Stimulated activated CD8-positive, alpha-beta memory T cell treated with anti-CD3 and anti-CD28 coated beads, Interleukin-4, amount 100 ng/mL, for 1 hour (primary cell): ENCODE measurements at places on chromosomes 11 and 22.

DNA sequence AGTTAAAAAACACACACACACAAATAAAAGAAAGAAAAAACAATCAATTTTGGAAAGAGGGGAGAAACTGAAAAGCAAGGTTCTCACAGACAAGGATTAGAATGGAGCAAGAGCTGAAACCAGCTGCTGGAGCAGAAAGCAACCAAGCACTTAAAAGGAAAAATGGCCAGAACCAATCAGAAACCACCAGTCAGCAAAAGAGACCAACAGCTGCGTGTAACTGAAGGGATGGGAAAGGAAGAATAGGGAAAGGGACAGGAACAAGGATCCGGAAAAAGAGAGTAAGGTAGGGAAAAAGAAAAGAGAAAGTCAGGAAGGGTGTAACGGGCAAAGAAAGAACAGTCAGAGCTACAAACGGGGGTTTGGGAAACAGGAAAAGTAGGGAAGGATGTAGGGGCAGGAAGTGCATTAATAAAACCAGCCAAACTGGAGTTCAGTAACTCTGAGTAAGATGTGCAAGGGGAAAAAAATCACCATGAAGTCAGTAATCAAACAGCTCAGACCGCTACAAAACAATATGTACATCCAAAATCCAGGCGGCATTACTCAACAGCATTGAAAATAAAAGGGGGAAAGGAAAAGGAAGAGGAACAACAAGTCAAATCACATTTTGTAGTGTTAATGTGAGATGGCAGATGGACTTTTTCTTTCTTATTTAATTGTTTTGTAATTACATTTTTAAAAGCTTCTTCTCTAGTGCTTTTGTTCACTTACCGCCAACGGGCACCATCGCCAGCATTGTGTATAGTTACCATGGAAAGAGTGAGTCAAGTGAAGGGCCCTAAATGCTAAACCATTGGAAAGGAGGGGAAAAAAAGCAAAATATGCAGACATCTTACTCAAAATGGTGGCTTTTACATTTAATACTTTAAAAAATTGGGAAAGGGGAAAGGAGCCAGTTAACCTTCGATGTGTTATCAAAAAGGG, 49.2 kb downstream of the APOL5 start:
- DNase-seq: no peak

GRCh38 chr11:83408946-83409345, 122.8 kb upstream of the CCDC90B start:
- DNase-seq: no peak

- no peak for DNase-seq
Observed at GRCh38 chr11:131486100-131486499, 115.7 kb downstream of the NTM start.

- DNase-seq: no peak
Observed at GRCh38 chr11:108009497-108010370, 1.0 kb downstream of the CUL5 start.

GRCh38 chr11:30595934-30596333, 9.8 kb upstream of the MPPED2 start:
- DNase-seq: no peak

GRCh38 chr11:86680716-86681482, 8.5 kb upstream of the ME3 start:
- DNase-seq: no peak

DNA sequence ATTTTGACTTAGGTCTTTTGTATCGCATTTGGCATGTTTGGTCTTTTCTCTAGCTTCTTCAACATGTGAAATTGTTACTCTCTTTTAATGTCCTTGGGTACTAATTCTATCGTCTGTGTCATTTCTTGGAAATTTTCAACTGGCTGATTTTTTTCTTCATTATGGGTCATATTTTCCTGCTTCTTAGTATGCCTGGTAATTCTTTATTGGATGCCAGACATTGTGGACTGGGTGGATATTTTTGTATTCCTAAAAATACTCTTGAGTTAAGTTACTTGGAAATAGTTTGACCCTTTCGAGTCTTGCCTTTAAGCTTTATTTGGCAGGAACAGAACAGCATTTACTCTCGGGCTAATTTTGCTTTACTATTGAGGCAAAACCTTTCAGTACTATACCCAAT, 140.1 kb downstream of the ETS1 start:
- no peak for DNase-seq

- DNase-seq: no peak
Observed at GRCh38 chr11:130710021-130710420, 206.3 kb downstream of the SNX19 start.

DNA sequence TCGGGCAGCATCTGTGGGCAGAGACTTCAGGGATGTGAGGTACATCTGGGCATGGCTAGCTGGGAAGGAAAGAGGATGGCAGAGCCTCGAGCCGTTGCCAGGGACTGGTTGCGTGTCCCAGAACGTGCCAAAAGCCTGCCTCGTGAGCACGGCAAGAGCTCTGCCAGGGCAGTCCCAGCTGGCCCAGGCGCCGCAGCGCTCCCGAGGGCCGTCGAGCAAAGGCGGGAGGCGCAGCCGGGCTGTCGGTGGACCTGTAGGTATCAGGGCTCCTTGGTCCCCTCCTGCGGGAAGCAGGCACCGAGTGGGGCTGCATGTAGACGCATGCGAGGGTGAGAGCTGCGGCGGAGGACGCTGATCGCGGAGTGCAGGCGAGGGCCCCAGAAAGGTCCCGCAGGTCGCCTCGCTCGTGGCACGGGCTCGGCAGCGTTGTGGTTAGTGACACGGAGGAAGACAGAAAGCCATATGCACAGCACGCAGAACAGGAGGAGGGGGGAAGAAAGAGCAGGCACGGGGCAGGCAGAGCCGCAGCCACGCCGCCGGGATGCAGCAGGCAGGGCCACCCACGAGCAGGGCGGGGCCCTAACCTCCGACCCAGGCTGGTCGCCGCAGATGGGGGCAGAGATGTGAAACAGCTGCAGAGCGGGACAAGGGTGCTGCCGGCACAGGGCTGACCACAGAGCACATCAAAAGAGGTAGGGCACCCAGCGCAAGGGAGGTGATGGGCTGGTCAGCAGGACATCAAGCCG, 18.0 kb downstream of the LSP1 start:
- no peak for DNase-seq

DNA sequence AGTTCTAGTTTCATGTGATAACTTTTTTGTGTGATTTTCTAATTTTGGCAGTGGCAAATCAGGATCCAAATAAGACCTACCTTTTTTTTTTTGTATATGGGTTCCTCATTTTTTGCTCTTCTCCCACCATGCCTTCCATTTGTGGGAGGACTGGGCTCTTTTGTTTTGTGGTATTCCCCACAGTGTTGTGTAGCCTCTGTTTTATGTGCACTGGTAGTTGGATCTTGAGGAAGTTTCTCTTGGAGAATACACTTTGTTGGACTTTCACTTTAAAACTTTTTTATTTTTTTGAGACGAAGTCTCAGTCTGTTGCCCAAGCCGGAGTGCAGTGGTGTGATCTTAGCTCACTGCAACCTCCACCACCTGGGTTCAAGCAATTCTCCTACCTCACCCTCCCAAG, 39.7 kb downstream of the PPP6R3 start:
- DNase-seq: no peak

DNA sequence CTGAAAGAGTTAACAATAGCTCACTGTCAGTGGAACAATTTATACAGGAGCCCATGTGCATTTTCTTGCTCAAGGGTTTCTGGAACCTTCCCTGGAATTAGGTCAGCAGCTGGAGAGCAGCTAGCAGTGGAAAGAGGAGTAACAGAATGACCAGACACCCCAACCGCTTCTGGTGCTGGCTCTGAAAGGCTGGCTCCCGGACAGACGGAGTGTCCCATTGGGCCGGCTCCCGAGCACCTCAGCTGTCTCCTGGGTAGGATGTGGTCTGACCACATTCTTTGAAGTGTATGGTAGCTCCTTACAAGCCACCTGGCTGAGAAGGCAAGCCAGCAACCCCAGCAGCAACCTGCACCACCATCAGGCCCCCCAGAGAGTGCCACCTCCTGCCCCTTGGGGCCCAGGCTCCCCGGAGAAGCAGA, 44.7 kb downstream of the ABTB2 start:
- DNase-seq: no peak

DNA sequence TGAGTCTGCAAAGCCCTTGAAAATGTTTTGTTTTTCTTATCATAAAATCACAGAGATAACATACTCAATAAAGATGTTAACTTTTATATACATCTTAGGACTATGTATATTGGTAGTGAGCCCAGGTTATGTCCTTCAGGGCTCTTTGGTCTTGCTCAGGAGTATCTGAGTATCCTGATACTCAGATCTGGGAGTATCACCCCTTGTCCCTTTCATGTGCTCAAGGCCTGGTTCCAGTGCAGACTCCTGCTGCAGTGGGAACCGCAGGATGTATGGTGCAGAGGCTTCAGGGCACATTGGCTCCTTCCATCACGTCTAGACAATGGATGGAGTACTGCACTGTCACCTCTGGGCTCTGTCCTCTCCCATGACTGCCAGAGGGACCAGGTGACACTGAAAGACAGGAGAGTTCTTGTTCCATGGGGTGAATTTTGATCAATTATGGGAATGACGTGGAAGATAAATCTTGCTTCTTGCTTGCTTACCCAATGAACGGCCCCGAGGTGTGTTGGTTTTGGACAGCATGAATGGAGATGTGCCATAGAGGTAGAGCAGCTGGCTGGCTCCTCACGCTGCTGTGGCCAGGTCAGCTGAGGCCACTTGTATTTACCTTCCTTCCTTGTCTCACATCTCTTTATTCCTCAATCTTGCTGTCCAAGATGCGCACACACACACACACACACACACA, 215.5 kb downstream of the ARHGAP42 start:
- no peak for DNase-seq

- DNase-seq: no peak
Observed at GRCh38 chr11:127644366-127644765, 643.8 kb upstream of the KIRREL3 start.

- DNase-seq: no peak
Observed at GRCh38 chr11:2752204-2752770, 52.5 kb upstream of the KCNQ1OT1 start.

DNA sequence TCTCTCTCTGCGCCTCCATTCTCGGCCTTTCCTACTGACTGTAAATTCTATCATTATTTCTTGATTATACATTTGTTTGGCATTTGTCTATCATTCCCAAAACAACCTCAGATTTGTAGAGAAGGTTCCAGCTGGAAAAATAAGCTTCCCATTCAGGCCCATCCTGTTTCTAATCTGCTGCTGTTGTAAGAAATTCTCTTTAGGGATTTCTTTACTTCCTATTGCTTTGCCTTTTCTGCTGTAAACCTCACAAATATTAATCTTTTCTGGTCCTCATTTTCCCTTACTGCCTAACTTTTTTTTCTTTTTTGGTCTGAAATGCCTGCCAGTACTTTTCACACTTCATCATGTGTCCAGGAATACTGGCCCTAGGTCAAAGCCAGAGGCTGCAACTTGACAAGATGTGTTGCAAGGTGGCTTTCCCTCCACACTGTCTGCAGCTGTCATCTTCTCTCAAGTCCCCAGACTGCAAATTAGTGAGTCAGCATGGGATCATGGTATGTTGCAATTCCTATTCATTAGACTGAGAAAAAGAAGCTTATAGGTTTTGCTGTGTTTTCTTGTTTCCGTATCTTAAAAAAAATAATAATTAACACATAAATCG, 858.7 kb upstream of the CHORDC1 start:
- DNase-seq: no peak

DNA sequence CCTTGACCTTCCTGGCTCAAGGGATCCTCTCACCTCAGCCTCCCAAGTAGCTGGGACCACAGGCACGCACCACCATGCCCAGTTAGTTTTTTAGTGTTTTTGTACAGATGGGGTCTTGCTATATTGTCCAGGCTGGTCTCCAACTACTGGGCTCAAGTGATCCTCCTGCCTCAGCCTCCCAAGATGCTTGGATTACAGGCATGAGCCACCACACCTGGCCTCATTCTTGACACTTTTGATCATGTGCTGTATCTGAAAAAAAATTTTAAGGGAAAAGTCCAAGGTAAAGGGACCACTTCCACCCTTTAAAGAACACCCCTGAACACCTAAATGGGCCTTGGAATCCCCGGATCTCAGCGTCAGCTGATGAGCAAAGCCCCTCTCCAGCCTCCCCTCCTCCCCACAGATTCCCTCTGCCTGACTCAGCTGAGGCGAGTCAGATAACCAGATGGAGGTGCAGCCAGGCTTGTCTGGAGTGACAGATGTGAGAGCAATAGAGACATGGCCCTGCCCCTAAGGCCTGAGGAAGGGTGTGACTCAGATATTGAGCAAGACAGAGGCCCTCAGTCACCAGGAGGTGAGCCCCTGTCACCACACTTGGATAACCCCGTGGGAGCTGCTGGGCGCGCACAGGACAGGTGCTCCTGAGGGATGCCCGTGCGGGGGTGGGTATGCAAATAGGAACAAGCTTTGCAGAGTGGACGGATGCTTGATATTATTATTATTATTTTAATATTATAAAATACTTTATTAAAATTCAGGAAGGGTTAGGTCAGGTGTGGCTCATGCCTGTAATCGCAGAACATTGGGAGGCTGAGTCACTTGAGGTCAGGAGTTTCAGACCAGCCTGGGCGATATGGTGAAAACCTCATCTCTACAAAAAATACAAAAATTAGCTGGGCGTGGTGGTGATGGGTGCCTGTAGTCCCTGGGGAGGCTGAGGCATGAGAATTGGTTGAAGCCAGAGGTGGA, 5.0 kb upstream of the CCDC88B start:
- DNase-seq: no peak

- no peak for DNase-seq
Observed at GRCh38 chr11:606245-606644, 9.5 kb downstream of the IRF7 start.

DNA sequence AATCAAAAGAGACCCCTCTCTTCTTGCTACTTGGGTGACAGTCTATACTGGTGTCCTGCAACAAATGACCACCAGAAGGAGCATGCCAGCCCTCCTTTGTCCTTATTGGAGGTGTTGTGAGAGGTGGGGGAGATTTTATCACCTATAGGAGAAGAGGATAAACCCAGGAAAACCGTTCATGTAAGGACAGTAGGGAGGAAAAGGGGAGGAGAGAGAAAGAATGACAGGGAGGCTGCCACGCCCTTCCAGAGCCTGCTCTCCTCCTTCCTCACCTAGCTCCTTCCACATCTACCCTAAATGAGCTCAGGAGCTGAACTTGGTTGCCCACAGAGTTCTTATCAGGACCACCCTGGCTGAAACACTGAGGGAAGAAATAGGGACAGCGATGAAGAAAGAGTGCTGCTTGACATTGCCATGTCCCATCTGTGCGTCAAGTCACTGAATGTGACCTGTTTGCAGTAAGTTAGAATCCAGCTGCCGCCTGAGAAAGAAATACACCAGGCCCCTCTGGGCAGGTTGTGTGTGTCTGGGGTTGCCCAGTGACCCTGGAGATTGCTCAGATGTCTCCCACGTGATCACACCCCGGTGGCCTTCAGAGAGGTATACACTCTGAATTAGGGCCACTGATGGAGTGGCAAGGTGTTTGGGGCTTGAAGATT, 40.4 kb upstream of the ETS1 start:
- no peak for DNase-seq

DNA sequence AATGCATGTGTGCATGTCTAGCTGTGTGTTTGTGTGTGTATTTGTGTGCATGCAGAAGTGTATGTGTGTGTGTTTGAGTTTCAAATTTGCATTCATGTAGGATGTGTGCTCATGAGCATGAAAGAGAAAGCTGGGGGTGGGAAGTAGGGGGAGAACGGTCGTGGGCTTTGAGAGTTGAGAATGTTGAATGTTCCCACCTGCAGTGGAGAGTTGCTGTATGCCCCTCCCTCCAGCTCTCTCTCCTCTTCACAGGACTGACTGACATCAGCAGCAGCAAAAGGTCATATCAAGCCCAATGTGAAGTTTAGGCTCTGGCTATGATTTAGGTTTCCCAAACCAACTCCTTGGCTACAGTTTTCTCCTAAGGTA, 63.8 kb upstream of the RRAS2 start:
- DNase-seq: no peak
